ENCODE measurements at places on chromosomes 5 and 9. TPM values are rescaled to one million over a fixed set of nuclear protein-coding genes. Genes with fewer than 3 reads are reported as not detected.

NDST1 gene
- total RNA-seq, result 39.5 TPM

COL23A1 gene
- 0.28 TPM for total RNA-seq

FAM170A gene
- not detected for total RNA-seq

PCDHB14 gene
- total RNA-seq, result 0.58 TPM

LCN9 gene
- total RNA-seq, result not detected

LIX1 gene
- not detected for total RNA-seq

ABLIM3 gene
- 22.8 TPM for total RNA-seq

WDR31 gene
- 1.3 TPM for total RNA-seq

PCDHGB6 gene
- 2.5 TPM for total RNA-seq

NOP16 gene
- 9.6 TPM for total RNA-seq

MGAT1 gene
- 74.1 TPM for total RNA-seq

TLN1 gene
- 342 TPM for total RNA-seq

GARIN3 gene
- not detected for total RNA-seq

OCLN gene
- 2.3 TPM for total RNA-seq

TRIM7 gene
- 3.1 TPM for total RNA-seq

TPPP gene
- 0.19 TPM for total RNA-seq

SAPCD2 gene
- 10.4 TPM for total RNA-seq

ERGIC1 gene
- 152 TPM for total RNA-seq

BTNL8 gene
- not detected for total RNA-seq

CDX1 gene
- total RNA-seq, result 0.38 TPM

NFX1 gene
- total RNA-seq, result 19.4 TPM

TMC1 gene
- total RNA-seq, result under 0.01 TPM

ADAMTS19 gene
- under 0.01 TPM for total RNA-seq

ECM2 gene
- 2.7 TPM for total RNA-seq

PCDHAC1 gene
- under 0.01 TPM for total RNA-seq

TNFAIP8 gene
- total RNA-seq, result 32.6 TPM

PAPPA gene
- total RNA-seq, result 435 TPM

CDC20B gene
- 0.56 TPM for total RNA-seq

POU5F2 gene
- total RNA-seq, result 0.85 TPM

IFNK gene
- not detected for total RNA-seq

RNF180 gene
- total RNA-seq, result 4.0 TPM

CANX gene
- 957 TPM for total RNA-seq

ZDHHC11 gene
- 1.7 TPM for total RNA-seq

VCAN gene
- total RNA-seq, result 281 TPM

SEMA5A gene
- total RNA-seq, result 44.3 TPM

TEX48 gene
- total RNA-seq, result not detected

FAM221B gene
- total RNA-seq, result not detected

ESM1 gene
- total RNA-seq, result 338 TPM

RMRP gene
- total RNA-seq, result 3,474 TPM

TXNDC15 gene
- 166 TPM for total RNA-seq

LYSMD3 gene
- total RNA-seq, result 18.6 TPM

PCSK5 gene
- total RNA-seq, result 3.3 TPM

OR1Q1 gene
- not detected for total RNA-seq

TMEM215 gene
- not detected for total RNA-seq

FCN1 gene
- not detected for total RNA-seq

ZNF608 gene
- 2.5 TPM for total RNA-seq

PTPA gene
- 146 TPM for total RNA-seq

FGF10 gene
- not detected for total RNA-seq

IL9 gene
- not detected for total RNA-seq

CAVIN4 gene
- total RNA-seq, result 1.5 TPM

PCDHA6 gene
- total RNA-seq, result 3.1 TPM

QRFP gene
- not detected for total RNA-seq

BARHL1 gene
- total RNA-seq, result not detected

TMEM252 gene
- not detected for total RNA-seq

ZFAND5 gene
- total RNA-seq, result 102 TPM

CDC23 gene
- 28.9 TPM for total RNA-seq

AGXT2 gene
- total RNA-seq, result not detected

PLAC8L1 gene
- total RNA-seq, result not detected

SURF6 gene
- total RNA-seq, result 7.6 TPM

Data from regular cardiac myocyte (primary cell).